ENCODE measurements at places on chromosomes 6 and 20. TPM values are rescaled to one million over a fixed set of nuclear protein-coding genes. Genes with fewer than 3 reads are reported as not detected.

The TENT5A gene
- 1.1 TPM for total RNA-seq

The ERVFRD-1 gene
- not detected for total RNA-seq

DNA sequence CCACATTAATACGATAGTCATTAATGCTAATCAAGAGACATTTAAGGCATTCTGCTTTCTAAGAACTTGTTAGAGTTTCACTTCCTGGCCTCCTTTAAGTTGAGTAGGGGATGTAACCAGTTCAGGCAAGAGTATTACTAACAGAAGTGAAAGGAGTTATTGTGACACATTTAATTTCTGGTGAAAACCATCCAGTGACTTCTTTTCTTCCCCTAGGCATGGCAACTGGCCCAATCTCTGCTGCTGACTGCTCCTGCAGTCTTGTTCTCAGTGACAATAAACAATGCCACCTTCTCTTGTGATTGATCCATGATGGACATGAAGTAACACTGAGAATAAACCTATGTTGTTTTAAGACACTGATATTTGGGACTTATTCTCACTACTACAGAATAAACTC lies 130.9 kb upstream of the DEFB112 start:
- H3K27me3 ChIP-seq, result no peaks in the 10 kb centered on the region
- no peak overlapping the region for H3K27ac ChIP-seq
- H3K36me3 ChIP-seq, result no peaks in the 10 kb centered on the region

GRCh38 chr6:77361018-77361417 lies 102.3 kb downstream of the HTR1B start:
- no peaks in the 10 kb centered on the region for H3K36me3 ChIP-seq
- no peak overlapping the region for H3K27ac ChIP-seq
- DNase-seq, result no peak
- no peak overlapping the region for H3K4me3 ChIP-seq
- no peaks in the 10 kb centered on the region for H3K4me1 ChIP-seq
- H3K27me3 ChIP-seq, result no peaks in the 10 kb centered on the region

- peaks cover 8% of the 10 kb centered on the region for H3K4me1 ChIP-seq
- H3K27ac ChIP-seq, result no peak overlapping the region
- H3K36me3 ChIP-seq, result peaks cover 3% of the 10 kb centered on the region
- H3K4me3 ChIP-seq, result no peak overlapping the region
Observed at GRCh38 chr6:14822012-14822553, 423.8 kb upstream of the JARID2 start.

DNA sequence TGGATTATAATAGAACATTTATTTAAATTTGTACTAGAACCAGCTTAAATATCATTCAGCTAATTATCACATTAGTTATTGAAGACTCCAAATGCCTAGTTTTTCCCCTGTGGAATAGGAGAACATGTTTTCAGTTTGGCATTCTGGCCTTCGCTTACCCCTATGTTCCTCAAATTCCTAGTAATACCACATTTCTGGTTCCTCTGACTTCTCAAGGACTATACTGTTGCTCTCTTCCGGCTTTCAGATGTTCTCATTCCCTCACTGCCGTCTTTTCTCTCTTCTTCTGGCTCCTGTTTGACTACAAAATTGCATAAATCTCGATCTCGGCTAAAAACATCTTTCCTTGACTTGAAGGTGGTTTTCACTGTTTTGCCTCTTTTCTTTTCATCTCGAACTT lies 71.8 kb upstream of the KHDRBS2 start:
- H3K4me1 ChIP-seq, result no peaks in the 10 kb centered on the region
- no peak overlapping the region for H3K4me3 ChIP-seq
- no peak overlapping the region for H3K27ac ChIP-seq
- no peaks in the 10 kb centered on the region for H3K36me3 ChIP-seq
- DNase-seq, result no peak
- no peaks in the 10 kb centered on the region for H3K27me3 ChIP-seq

The RGS17 gene
- total RNA-seq, result not detected

- H3K27ac ChIP-seq, result no peak overlapping the region
- DNase-seq, result no peak
- peaks cover 9% of the 10 kb centered on the region for H3K4me1 ChIP-seq
- peaks cover 31% of the 10 kb centered on the region for H3K36me3 ChIP-seq
- no peak overlapping the region for H3K4me3 ChIP-seq
- no peaks in the 10 kb centered on the region for H3K27me3 ChIP-seq
Observed at GRCh38 chr20:18571578-18571977, 4.3 kb downstream of the SMIM26 start.

DNA sequence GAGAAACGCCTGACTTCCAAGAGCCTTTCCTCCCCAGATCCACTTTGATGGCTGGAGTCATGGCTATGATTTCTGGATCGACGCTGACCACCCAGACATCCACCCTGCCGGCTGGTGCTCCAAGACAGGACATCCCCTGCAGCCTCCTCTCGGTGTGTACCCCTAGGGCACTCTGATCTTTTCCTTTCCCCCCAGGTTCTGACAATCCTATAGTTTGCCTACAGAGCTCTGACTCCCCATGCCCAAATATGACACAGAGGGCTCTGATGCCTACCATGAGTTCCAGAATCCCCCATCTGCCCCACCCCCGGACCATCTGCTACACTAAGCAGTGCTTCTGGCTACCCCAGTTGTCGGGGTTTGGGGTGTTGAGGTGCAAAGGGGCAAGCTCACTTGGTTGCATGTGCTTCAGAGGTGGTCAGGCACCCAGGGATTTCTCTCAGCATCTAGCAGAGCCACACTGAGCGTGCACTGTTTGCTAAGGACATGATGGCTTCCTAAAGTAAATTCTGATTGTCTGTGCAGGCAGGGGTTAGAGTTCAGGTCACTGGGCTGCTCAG lies 24.0 kb upstream of the SGK2 start:
- H3K36me3 ChIP-seq, result no peaks in the 10 kb centered on the region
- no peak for DNase-seq
- no peaks in the 10 kb centered on the region for H3K27me3 ChIP-seq
- no peak overlapping the region for H3K4me3 ChIP-seq
- no peaks in the 10 kb centered on the region for H3K4me1 ChIP-seq

DNA sequence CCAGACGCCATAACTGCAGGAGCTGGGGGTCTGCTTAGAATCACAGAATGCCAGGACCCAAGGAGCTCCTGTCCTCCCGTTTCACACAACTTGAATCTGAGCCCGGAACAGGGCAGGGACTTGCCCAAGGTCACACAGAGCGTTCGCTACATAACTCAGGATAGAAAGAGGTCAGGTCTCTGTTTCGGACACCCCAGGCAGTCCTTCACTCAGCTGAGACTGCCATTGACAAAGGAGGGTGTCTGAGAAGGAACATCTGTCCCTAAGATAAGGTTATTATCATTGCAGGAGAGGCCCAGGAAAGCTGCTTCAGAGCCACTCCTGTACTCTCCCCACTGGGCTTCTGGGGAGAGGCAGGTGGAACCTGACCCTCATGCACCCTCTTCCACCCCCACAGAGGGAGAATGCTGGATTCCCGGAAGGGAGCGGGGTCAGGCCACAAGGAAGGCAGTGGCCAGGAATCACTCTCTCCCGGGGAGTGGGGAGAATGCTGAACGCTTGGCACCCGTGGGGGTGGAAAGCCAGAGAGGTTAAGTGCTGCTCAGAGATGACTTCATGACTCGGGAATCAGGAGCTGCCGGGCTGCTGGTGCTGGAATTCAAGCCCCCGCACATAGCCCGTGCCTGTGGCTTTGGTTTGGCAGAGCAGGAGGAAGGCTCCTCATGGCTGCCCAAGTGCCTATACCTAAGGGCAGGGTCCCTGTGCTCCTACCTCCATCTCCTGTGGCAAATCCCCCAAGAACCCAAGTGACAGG lies 10.7 kb downstream of the SDC4 start:
- peaks cover 1% of the 10 kb centered on the region for H3K4me1 ChIP-seq
- H3K36me3 ChIP-seq, result peaks cover 18% of the 10 kb centered on the region
- H3K27ac ChIP-seq, result no peak overlapping the region
- H3K4me3 ChIP-seq, result no peak overlapping the region
- no peaks in the 10 kb centered on the region for H3K27me3 ChIP-seq
- DNase-seq, result no peak

DNA sequence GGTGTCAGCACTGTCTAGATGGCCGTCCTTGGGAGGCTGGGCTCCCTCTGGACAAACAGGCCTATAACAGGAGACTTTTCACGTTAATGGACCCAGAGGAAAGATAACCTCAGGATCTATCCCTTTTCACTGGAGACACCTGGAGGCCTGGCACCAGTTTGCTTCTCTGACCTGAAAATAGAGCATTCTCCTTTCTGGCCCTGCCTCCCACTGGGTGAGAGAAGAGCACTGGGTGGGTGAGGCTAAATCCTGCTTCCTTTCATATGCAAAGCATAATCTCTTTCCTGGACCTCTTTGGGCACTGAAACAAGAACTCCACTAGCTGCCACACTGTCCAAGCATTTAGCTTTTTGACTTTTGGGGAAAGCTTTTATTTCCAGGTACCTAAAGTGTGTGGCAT lies 78.3 kb downstream of the FOXO3 start:
- H3K27me3 ChIP-seq, result no peaks in the 10 kb centered on the region
- H3K4me3 ChIP-seq, result no peak overlapping the region
- DNase-seq, result no peak
